ENCODE measurements at places on chromosomes 16 and 17. TPM values are rescaled to one million over a fixed set of nuclear protein-coding genes. Genes with fewer than 3 reads are reported as not detected.
A peak's percentile ranks its signal among the peaks of the same experiment; 100 is the strongest.

Gene PRSS27
- total RNA-seq: not detected

Gene SPAG7
- 38.4 TPM for total RNA-seq

Gene MRPL10
- total RNA-seq: 39.9 TPM

DNA sequence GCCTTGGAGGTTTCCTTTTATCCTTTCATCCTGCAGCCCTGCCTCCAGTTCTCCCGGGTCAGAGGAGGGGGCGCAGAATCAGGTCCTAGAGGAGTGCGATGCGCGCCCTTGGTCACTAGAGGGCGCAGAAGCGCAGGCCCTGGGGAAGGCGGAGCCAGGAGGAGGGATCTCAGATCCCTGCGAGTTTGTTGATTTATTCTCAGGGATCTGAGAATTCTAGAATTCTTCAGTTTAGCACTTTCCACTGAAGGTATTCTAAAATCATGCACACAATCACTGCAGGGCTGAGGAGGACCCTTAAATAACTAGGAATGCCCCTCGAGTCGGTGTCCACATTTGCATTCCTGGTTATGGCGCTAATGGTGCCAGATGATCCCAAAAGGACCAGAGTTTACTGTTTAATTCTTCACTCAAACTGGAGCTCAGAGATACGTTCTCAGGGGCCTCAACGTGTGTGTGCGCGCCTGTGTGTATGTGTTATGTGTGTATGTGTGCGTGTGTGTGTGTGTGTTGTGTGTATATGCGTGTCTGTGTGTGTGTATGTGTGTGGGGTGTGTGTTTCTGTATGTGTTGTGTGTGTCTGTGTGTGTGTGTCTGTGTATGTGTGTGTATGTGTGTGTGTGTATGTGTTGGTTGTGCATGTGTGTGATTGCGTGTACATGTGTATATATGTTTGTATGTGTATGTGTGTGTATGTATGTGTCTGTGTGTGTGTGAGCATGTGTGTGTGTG lies 6.9 kb upstream of the ELAC2 start:
- peak; percentile 49 for DNase-seq

GRCh38 chr17:4438162-4438944 lies 4.6 kb downstream of the SPNS3 start:
- DNase-seq: no peak

DNA sequence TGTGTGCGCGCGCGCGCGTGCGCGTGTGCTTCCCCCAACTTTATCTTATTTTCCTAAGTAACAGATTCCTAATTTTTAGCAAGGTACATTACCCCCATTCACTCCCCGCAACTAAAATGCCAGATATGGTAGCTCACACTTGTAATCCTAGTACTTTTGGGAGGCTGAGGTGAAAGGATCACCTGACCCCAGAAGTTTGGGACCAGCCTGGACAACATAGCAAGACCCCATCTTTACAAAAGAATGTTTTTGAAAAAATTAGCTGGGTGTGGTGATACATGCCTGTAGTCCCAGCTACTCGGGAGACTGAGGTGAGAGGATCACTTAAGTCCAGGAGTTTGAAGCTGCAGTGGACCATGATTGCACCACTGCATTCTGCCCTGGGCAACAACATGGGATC lies 5.1 kb downstream of the BRD7 start:
- DNase-seq: no peak
